Activated CD8-positive, alpha-beta memory T cell treated with anti-CD3 and anti-CD28 coated beads for 1 hour (primary cell): ENCODE measurements at places on chromosomes 6 and 20.
A peak's percentile ranks its signal among the peaks of the same experiment; 100 is the strongest.

DNA sequence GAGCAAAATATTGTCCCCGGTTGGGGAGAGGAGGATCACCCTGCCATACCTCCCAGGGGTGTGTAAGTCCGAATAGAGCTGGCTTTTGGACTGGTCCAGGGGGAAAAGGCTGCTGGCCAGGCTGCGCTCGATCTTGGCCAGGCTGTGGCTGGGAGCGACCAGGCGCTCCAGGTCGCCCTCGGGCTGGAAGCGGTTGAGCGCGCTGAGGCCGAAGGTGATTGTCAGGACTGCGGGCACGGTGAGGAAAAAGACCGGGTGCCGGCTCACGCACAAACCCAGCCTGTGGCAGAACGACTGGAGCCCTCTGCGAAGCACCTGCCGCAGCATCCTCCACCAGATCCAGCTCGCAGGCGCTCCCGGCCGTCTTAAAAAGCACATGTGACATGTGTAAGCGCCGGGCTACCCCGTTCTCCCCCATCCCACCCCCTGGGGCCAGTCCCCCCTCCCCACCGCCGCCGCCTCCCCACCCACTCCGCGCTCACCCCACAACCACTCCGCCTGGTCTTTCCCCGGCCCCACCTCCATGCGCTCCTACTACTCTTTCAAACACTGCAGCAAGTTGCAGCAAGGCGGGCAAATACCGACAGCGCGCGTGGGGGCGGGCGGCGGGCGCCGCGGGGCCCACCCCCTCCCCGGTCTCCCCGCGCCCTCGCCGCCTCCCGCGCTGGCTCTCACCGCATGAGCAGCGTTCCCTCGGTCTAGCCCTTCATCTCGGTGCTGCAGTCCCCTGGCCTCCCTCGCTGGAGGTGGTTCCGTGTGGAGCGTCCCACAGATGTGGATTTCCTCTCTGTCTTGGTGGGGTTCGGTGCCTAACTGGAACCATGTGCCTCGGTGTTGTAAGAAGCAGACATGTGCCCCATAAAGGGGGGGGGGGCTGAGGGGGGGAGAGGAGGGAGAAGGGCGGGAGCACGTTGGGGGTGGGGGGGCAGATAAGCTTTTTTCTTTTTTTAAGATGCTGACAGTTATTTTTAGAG lies 42.4 kb downstream of the PTCHD4 start:
- no peak for DNase-seq

- peak; percentile 86 for DNase-seq
Measured at GRCh38 chr20:324177-325044, 941 bp upstream of the SOX12 start.

DNA sequence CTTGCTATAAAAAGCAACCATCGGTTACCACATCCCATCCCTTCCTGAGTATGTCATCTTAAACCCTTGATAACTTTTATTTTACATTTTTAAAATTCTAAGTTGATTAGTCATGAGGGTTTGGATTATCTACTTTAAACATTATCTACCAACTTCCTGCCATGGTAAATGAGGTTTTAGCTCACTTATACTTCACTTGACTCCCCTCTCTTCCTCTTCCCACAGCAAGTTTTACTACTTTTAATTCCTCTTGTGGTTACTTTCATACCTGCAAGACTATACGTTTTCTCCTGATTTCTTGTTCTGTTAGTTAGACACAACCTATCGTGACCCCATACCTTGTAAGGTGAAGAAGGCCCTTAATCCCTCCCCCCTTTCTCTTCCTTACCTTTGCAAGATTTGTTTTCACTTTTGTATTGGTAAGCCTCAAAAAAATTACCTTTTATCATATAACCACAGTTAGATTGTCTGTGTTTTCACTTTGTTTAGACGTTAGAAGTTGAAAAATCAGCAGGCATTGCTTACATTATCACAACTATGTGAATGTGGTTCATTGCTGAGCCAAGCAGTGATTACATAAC lies 60.1 kb upstream of the OGFRL1 start:
- no peak for DNase-seq

GRCh38 chr6:21842875-21843645 lies 249.5 kb downstream of the SOX4 start:
- no peak for DNase-seq

- no peak for DNase-seq
Measured at GRCh38 chr20:1626528-1627199, 6.9 kb upstream of the SIRPB1 start.

DNA sequence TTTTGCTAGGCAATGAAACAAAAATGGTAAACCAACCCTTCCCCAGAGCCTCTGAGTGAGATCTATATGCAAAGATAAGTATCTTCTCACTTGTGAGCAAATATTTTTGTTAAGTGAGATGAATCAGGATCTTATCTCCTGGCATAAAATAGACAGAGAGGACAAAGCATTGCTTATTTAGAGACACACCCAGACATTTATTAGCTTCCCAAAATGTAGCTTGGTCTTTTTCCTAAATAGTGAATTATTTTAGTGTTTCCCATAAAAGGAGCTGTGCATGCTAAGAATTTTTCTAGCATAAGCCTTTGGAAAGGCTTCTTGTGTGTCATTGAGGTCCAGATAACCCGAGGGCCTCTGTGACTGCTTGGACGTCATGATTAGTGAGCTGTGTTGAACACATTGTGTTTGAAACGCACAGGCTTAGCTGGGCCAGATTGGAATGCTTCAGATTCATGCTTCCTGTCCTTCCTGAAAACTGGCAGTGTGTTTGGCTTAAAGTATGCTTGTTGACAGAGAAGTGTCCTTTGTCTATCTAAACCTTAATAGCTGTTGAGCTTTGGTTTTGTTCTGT lies 16.5 kb downstream of the MTHFD1L start:
- no peak for DNase-seq

GRCh38 chr6:6966127-6966526 lies 141.6 kb upstream of the RREB1 start:
- no peak for DNase-seq

DNA sequence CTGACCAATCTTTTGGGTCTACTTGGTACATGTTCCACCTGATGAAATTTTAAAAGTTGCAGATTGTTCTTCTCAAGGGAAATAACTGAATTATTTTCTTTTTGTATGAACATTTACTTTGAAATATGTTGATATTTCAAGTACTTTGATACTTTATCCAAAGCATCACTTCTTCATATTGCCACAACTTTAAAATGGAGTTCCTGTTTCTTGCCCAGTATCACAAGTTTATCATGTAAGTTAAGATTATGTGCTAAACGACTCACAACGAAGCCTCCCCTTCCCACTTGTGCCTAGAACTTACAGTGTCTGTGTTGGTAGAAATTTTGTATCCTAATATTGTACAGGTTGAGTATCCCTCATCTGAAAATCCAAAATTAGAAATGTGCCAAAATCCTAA lies 108.4 kb downstream of the ARID1B start:
- DNase-seq = no peak
